Stimulated activated CD8-positive, alpha-beta memory T cell treated with anti-CD3 and anti-CD28 coated beads, Interleukin-4, amount 100 ng/mL, for 1 hour (primary cell): ENCODE measurements at places on chromosomes 1 and 21.

- DNase-seq, result no peak
These were observed 2.2 kb downstream of the RALGPS2 start for GRCh38 chr1:178727014-178727895.

GRCh38 chr1:65825741-65826140 lies 33.0 kb downstream of the PDE4B start:
- no peak for DNase-seq

DNA sequence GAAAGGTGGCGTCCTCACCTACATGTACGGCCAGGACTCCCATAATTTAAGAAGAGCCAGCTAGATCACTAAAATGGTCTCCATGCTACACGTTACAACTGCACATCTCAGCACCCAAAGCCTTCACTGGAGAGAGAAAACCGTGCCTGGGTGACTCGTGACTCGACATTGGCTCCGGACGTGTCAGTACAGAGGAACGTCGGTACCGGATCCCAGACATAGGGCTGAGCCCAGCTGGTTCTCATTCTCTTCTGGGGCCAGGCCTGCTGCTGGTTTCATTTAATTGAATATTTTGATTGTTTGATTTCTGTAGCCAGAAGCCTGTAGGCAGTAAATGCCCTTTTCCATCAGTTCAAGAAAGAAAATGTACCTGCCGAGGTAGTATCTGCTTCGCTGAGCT lies 93.1 kb downstream of the HHIPL2 start:
- no peak for DNase-seq

DNA sequence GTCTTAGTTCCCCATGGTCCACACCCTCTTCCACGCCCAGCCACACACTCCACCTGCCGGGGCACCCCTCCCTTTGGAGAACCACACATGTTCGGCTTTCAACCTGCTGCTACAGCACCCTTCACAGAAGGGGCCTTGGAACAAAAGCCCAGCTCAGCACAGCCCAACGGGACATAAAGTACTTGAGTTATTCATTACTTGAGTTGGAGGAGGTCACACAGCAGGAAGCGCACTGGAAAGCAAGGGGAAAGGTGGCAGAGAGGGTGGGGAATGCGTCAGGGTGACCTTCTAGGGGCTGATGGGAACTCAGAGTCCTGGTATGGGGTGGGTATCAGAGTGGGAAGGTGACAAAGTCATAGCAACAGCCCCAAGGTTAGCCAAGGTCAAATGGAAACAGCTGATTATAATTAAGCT lies 3.0 kb upstream of the ATP1B1 start:
- no peak for DNase-seq

DNA sequence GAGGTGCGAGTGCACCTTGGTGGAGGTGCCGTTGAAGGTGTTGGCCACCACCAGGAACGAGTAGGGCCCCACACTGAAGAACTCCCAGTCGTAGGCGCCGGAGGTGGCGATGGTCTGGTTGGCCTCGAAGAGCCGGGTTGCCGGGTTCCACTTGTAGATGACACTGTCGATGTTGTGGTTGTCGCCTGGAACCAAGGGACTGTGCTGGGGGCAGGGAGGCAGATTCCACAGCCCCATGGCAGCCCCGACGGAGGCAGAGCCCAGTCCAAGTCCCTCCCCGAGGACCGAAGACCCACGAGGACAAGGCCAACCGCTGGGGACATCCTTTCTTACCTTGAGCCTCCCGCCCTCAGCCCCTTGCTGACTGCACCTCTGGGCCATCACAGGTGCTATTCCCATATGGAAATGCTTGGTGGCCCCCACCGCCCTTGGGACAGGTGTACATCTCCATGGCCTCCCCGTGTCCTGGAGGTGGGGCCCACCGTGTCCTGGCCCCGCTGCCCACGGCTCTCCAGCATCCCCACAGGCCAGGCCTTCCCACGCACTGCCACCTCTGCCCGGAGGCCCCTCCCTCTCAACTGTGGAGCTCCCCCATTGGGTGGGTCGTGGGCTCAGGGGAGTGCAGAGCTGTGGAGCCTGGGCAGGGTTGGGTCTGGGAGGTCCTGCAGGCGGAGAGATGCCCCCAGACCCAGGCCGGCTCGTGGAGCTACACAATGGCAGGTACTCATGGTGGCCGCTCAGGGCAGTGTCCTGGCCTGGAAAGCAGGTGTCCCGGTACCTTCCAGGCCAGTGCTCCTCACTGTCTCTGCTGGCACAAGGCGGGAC lies 17.9 kb downstream of the KRTAP10-1 start:
- DNase-seq, result no peak

- DNase-seq, result no peak
These were observed 52.5 kb downstream of the LYPLAL1 start for GRCh38 chr1:219226196-219226595.

DNA sequence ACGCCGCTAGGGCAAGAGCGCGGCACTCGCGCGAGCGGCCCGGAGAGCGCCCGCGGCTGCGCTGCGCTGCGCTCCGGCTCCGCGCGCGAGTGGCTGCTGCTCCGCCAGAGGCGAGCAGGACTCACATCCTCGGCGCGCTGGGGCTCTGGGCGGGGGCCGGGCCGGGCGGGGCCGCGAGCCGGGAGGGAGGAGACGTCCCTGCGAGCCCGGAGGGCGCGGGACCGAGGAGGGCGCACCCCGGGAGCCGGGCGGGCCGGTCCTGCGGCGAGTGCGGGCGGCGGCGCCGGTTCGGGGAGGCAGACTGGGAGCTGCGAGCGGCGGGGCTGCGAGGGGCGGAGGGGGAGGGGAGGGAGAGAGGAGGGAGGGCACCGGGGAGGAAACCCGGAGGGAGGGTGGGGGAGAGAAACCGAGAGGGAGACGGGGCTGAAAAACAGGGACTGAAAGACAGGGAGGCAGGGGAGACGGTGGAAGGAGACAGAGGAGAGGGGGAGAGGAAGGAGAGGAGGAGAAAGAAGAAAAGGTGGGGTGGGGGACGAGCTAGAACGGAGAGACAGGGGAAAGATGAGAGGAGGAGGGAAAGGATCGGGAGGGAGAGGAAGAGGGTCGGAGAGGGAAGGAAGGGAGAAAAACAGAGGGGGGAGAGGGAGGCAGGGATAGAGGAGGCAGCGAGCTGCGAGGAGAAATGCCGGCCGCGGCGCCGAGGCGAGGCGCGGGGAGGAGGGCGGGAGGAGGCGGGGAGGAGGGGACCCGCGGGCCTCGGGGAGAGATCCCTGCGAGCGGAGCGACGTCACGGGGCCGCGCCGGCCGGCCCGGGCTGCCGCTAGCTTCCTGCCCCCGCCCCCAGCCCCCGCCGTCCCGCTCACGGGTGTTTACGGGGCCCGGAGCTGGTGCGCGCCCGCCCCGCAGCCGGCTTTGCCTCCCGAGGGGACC lies at the start of gene CAMK2N1:
Gene CAMK2N1 (minus strand): TSS at position 684 of the 930 bp plus-strand sequence. CDS start 831 bp downstream, outside the sequence.
- peak; percentile 36 for DNase-seq

DNA sequence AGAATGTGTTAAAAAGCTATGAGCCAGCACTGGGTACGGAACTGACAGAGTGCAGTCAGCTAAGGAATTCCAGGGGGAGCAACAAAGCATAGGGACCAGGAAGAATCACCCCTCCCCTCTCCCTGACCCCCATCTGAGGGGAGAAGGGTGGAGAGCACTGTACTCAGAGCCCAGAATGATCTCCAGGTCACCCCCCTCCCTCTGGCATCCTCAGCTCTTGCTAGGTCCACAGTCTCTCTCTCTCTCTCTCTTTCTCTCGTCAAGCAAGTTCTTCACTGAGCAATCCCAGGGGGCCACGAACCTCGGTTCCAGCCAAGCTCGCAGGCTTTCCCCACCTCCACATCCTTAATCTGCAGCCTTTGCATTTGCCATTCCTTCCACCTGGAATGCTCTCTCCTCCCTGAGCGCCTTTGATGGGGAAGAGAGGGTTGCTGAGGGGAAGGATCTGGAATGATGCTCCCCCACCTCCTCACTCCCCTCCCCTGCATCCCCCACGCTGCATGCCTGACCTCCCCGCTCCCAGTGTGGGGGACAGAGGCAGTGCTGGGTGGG lies 6.7 kb upstream of the WASF2 start:
- DNase-seq, result no peak

GRCh38 chr1:158335213-158335532 lies 3.8 kb upstream of the CD1B start:
- DNase-seq, result no peak

- DNase-seq, result no peak
These were observed 36.4 kb downstream of the MRAP start for GRCh38 chr21:32334980-32335531.

GRCh38 chr1:29292344-29292743 lies 56.0 kb downstream of the PTPRU start:
- DNase-seq, result no peak

DNA sequence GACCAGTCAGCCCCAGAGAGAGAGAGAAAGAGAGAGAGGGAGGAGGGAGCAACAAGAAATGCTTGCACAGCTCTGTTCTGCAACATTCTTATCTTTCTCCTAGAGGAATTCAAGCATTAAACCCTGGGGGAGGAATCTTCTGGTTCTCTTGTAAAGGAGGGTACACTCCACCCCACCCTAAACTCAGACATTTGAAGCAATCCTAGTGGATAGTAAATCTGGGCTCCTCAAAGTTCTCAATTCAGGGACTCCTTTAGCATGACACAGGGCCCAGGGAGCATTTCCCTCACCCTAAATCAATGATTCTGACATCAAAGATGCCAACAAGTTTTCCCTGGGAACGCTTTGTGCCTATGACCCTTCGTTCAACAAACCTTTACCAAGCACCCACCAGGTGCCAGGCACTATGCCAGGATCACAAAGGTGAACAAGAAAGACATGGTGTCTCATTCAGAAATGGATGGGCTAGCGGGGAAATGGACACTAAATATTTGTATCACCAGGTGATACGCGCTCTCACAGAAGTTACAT lies 11.9 kb upstream of the CAPN2 start:
- no peak for DNase-seq

DNA sequence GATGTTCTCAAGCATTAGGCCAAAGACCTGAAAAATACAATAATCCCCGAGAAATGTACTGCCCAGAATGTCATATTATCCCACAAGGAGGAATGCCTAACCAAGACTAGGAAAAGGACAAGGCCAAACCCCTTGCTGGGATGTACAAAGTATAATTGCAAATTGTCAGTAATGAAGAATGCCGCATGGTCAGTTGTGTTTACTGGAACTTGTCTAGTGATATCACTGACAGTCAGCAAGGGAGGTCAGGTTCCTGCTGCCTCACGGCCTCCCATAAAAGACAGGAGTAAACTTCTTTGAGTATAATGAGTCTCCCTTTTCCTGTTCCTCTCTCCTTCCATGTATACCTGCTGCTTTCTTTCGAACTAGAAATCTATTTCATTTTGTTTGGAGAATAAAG lies 222.8 kb downstream of the RHOU start:
- no peak for DNase-seq

DNA sequence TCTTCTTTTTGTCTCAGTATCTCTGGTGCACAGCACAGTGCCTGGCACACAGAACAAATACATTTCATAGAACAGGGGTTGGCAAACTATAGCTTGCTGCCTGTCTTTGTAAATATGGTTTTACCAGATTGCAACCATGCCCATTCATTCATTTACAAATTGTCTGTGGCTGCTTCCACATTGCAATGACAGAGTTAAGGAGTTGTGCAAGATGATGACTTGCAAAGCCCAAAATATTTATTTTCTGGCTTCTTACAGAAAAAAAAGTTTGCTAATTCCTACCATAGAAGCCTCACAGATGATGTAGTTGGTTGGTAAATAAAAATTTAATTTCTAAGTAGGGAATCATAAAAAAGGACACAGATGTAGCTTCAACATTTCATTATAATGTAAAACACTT lies 11.2 kb upstream of the HMGB4 start:
- no peak for DNase-seq

DNA sequence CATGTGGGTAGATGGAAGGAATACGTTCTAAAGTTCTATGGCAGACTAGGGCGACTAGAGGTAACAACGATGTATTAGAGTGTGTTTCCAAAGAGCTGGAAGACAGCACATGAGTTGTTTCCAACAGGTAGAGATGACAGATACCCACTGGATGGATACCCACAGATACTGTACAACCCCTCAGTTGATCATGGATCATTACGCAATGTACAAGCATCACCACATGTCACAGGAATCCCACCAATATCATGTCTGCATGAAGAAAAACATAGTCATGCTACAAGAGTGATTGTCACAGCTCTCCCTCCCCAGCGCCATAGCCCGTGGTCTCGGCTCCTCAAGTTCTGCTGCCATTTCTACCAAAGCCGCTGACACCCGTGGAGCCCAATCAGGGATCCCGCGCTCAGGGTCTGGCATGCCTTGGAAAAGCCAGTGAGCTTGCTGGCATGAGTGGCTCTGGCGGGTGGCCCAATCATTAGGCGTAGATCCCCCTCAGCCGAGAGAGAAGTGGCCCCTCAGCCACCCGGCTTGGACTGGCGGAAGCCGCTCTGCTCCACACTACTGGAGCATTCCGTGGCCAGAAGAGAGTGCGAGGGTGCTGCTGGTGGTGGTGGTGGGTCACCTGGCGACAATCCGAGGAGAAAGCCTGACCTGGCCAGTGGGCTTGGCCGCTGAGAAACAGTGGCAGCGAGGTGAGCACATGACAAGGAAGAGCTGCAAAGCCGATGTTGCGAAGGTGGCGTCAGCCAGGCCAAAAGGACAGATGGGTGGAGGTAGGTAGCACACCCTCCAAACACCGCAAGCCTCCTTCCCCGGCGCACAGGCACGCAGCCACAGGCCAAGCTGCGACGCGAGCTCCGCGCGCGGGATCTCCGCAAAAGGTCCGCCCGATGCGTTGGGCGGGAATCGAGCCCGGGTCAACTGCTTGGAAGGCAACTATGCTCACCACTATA lies 65.7 kb upstream of the FCGR2A start:
- DNase-seq, result no peak

- DNase-seq, result no peak
These were observed 2.2 kb downstream of the DHCR24 start for GRCh38 chr1:54884768-54885167.

DNA sequence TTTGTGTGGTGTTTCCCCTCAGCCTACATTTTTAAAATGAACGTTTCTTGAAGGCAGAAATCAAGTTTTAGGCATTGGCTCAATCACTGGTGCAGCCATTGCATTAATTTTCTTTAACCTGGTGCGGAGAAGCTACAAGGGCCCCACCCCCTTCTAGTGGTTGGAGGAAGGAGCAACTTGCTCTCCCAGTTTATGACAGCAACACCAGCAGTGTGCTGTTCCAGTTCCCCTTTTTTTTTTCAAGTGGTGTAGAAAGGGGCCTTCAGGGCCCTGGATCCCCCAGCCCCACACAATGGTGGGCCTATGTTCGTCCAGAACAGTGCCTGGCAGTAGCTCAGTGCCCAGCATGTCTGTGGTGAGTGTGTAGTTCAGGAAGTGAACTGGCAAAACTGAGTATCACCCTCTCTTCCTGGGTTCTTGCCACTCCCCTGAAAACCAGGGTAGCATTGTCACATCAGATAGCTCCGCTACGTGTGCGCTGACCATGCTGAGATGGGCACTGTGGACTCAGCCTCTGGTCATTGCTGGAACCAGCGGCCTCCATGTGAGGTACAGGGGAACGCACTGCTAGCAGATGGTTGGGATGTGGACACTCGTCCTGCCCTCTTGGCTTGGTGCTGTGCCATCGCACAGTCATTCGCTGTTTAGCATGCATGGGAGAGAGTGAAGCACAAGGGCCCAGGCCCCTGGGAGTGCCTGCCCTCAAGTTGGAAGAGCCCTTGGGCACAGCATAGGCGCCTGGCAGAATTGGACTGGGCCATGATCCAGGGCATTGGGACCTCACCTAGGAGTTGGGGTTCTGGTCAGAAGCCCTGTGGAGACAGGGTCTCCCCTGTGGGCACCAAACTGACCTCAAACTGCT lies 7.2 kb downstream of the ARF1 start:
- no peak for DNase-seq
